HCT116 (cell line): ENCODE measurements at places on chromosomes 2 and 18.

DNA sequence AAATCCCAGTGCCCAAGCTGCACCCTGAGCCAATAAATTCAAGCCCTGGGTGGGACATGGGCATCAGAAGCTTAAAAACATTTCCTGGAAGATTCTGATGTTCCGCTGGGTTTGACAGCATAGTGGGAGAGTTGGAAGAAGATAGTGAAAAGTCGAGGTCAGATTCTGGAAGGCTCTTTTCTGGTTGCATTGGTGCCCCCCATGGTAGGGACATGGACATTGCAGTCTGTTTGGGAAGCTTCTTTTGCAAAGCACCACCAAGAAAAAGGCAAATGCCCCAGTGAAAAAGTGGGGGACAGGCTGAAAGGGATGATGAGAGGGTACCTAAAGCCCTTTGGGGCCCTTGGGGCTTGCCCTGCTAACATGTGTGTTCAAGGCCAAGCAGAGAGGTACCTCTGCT lies 21.0 kb downstream of the MERTK start:
- no peak for DNase-seq

GRCh38 chr2:101234169-101234938 lies 18.3 kb upstream of the CNOT11 start:
- no peak for DNase-seq

- DNase-seq = no peak
These were observed 58.8 kb downstream of the ACKR3 start for GRCh38 chr2:236628256-236628901.

DNA sequence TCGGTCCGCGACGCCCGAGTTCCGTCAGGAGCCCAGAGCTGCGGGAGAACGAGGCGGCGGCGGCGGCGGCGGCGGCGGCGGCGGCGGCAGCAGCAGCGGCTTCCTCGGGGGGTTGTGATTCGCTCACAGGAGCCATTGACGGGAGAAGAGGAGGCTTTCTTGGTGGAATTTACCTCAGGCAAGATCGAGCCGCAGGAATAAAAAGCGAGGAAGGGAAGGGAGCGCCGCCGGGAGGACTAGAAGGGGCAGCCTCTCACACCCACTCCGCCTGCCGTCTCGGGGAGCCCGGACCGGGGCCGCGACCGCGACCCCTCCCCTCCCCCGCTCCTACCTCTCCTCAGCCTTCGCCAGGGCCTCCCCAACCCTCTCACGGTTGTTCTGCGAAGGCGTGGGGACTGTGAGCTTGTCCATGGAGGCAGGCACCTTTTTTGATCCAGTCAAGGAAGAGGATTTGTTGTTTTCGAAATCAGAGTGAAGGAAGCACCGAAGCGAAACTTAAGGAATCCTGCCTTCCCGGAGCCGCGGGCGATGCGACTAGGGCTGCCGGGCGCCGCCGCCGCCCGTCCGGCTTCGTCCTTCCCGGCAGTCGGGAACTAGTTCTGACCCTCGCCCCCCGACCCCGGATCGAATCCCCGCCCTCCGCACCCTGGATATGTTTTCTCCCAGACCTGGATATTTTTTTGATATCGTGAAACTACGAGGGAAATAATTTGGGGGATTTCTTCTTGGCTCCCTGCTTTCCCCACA lies 506 bp downstream of the BMPR2 start:
- DNase-seq = no peak

DNA sequence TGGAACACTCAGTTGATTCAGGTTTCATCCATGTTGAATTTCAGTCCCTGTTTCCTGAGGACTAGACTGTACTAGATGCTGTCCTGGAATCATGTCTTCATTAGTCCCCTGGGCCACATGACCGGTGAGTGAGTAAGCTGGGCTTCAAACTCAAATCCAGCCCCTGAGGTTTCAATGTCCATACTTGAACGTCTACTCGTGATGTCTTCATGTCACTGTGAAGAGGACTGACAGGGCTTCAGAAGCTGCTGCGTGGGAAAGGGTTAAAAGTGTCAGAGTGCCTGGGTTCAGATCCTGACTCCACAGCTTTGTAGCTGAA lies 101.2 kb downstream of the CDK15 start:
- no peak for DNase-seq

DNA sequence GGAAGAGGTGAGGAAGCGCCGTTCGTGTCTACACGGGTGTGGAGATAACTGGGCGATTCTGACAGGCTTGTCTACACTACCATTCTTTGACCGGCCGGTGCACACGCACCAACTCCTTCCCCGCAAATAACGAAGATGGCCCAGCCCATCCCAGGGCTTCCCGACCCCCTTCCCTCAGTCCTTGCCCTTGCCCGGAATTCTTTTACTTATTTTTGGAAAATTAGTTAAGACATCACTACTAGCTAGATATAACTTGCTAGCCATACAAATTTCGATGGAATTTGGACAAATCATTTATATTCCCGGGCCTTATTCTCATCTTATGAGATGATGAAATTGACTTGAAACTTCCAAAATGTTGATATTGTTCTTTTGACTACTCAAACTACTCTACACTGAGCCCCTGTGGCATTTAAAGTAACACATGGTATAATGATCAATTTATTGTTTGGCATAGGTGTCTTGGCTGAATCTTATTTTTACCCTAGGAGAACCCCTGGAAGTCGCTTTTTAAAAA lies 1.3 kb downstream of the ERICH2 start:
- DNase-seq = no peak

DNA sequence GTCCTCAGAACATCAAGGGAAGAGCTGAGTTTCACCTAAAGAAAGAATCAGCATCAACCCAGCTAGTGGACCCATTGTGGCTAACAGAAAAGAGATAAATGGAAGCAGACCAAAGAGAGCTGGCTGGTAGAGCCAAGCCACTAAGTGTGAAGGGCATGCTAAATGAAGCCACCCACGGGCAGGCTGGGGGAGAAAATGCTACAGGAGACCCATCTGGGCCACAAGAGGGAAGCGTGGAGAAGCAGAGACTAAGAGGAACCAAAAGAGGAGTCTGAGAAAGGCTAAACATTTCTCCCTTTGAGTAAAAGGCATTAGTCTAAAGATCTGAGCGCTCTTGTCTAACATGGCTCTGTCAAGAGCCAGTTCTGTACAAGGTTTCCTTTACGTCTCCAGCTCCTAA lies 15.8 kb downstream of the CWC22 start:
- DNase-seq = no peak

DNA sequence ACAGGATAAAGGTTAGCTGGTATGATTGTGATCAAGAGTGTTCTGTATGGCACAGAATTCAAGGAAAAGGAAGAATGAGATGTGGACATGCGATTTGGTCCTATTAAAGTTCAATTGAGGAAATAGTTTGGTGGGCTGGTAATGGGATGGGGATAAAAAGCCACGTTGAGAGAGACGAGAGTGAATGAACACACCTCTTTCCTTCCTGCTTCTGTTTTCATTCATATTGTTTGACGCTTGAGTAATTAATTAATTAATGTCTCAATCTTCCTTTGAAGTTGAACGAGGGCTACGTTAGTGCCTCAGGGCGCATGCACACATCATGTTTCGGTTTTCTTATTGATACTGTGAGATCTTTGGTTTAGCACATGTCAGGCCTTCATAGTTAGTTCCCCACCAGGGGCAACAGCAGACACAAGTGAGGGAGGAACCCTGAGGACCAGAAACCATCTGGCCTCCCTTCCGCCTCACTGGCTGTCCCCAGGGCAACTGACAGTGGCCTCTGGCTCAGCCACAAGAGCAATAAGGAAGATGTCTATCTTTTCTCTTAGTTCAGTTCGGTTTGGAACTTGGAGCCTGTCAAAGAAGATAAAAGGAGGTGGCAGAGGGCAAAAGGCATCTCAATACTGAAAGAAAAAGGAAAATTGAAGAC lies 116.0 kb downstream of the LIPG start:
- no peak for DNase-seq

DNA sequence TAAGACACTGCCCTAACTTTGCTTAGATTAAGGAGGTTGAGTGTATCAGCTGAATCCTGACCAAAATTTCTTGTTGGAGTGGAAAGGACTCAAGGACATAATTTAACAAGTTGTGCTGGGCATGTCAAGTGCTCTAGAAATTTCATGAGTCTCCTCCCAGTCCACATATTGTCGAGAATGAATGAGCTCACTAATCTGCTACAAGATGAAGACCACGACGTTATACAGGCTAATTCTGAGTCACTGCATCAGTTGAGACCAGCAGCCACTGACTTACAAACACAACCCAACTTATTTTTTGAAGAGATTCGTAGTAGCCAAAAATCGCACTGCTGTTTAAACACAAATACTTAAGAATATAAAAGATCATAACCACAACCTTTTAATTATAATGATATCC lies 28.7 kb upstream of the SLC8A1 start:
- DNase-seq = no peak

- no peak for DNase-seq
These were observed 120.5 kb upstream of the MC4R start for GRCh38 chr18:60493066-60493465.

DNA sequence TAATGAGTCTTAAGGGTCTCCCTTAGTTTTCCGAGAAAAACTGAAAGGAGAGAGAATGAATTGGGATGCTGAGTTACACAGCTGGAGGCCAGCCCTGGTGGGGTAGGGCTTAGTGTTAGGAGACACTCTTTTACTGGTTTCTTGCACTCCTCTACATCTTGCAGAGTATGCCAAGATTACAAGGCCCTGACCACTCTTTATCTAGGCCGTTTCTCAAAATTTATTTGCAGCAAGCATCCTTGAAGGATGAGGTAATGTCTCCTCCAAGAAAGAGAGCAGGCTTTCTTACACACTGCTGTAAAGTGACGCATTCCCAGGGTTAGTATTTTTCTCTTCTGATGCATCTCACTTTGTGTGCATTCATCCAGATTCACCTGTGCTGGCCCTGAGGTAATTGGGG lies 166.2 kb downstream of the TDRD15 start:
- no peak for DNase-seq

DNA sequence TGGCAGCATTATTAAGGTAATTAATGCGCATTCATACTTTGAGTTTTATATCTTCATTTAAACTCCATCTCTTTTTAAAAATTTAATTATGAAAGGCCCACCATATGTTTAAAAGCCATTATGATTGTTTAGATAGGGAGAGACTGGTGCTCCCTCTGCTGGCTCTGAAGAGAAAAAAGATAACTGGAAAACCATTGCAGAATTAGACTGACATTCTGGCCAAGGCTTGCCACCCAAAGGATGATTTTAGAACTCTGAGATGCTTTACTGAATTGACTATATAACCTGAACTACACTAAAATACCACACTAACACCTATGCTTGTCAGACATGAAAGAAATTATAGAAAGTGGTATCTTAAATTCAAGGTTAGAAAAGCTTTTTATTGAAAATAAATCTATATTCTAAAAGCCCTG lies 127.6 kb upstream of the SPOPL start:
- DNase-seq = peak; percentile 27

DNA sequence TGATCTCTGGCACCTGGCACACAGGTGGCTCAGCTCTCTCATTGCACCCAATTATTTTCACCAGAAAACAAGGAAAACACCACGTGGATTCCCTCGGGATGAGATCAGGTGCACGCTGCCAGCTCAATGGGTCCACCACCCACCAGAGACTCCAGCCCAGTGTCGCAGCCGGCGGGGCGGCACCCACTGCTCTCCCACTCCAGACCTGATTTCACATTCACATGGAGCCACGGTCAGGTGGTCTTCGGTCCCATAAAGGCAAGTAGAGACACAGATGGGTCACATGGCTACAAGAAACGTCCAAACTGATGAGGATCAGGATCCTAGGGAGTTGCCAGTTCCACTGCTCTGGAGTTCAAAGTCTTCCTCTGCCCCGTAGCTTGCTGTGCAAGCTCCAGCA lies 217.6 kb downstream of the ANKRD30B start:
- no peak for DNase-seq

- DNase-seq = no peak
These were observed 213.9 kb downstream of the ANAPC1 start for GRCh38 chr2:111669928-111670695.

GRCh38 chr2:56127463-56128152 lies 56.2 kb upstream of the CCDC85A start:
- DNase-seq = no peak

GRCh38 chr18:2797951-2798350 lies 48.9 kb upstream of the EMILIN2 start:
- no peak for DNase-seq

GRCh38 chr2:181357979-181358378 lies 99.2 kb upstream of the ITGA4 start:
- no peak for DNase-seq

- DNase-seq = no peak
These were observed 669.4 kb downstream of the IRS1 start for GRCh38 chr2:226130192-226130591.

DNA sequence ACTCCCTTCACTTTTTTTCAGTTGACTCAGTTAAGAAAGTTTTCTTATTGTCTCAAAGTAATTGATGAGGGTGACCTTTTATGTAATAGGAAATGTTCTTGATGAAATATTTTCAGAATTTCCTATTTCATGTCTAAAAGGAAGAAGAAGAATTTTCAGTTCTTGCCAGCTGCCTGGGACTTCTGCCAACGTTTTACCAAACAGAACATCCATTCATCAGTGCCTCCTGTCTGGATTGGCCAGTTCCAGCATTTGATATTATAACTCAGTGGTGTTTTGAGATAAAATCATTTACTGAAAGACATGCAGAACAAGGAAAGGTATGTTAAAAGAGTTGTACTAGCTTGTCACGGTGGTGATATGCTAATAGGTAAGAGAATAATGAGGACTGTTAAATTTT lies 104.7 kb upstream of the MYO3B start:
- no peak for DNase-seq

GRCh38 chr2:84946204-84947009 lies 24.6 kb upstream of the KCMF1 start:
- DNase-seq = peak; percentile 96

DNA sequence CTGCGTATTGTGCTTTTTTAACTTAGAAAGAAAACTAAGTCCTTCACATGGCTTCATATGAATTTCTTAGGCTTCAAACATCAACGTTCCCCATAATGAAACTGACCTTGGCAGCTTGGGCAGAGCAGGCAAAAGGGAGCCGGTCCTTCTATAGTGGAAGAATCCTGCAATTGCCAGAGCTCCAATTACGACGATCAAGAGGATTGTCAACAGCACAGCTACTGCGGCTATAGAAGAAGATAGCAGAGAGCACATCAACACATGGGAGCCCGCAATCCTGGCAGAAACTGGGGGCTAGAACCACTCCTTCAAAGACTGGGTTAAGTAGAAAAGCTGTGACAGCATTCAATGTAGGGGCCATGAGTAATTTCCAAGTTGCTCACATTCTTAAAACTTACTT lies 69.8 kb downstream of the DHRS9 start:
- no peak for DNase-seq

DNA sequence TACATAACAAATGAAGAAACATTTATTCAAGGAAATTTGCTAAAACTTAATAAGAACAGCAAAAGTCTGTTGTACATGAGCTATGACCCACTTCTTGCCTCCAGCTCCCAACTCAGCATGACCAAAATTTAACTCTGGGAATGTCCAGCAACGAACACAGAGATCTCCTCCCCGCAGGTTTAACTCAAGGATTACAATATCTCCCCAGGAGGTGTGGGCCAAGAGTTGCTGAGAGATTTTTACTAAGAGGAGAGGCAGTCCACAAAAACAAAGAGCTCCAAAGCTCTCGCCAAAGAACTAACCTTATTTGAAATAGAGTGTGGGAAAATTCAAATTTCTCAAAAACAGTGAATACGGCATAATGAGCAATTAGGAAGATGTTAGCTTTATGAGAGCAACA lies 318.5 kb downstream of the GRB14 start:
- DNase-seq = no peak
